ENCODE measurements at places on chromosomes 1 and 21. TPM values are rescaled to one million over a fixed set of nuclear protein-coding genes. Genes with fewer than 3 reads are reported as not detected.

The KRTAP10-3 gene
- not detected for total RNA-seq

The LGR6 gene
- total RNA-seq: under 0.01 TPM

The RAB7B gene
- total RNA-seq: 19.9 TPM

The SPRR4 gene
- total RNA-seq: not detected

The HSPA6 gene
- 1.3 TPM for total RNA-seq

The NEXN gene
- total RNA-seq: 18.9 TPM

The HRNR gene
- not detected for total RNA-seq

The GPA33 gene
- total RNA-seq: not detected

The S100A1 gene
- total RNA-seq: 1.7 TPM
